ENCODE measurements at places on chromosomes 16 and 17.

DNA sequence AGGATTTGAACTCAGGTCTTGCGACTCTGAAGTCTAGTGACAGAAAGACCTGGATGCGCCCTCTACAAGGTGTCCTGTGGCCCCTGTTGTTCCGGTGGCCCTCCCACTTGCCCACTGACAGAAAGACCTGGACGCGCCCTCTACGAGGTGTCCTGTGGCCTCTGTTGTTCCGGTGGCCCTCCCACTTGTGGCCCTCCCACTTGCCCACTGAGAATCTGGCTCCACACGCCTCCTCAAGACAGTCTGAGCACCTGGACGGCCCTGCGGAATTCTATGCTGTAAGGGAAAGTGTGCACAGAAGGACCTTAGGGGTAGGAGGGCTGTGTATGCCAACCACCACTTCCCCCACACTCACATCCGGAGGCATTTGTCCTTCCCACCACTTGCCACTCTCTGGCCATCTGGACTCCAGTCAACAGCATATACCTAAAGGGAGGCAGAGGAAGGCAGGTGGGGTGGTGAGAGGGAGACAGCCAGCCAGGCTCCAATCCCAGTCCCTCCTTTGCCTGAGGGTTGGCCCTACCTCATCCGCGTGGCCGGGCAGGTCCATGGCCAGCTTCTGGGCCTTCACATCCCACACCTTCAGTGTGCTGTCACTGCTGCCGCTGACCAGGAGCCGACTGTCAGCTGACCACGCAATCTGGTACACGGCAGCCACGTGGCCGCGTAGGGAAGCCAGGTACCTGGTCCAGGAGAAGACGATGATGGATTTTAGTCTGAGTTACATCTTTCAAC, 9.1 kb downstream of the NLE1 start:
- no peak for DNase-seq

GRCh38 chr17:65103896-65104295, 33.3 kb upstream of the RGS9 start:
- DNase-seq, result no peak

DNA sequence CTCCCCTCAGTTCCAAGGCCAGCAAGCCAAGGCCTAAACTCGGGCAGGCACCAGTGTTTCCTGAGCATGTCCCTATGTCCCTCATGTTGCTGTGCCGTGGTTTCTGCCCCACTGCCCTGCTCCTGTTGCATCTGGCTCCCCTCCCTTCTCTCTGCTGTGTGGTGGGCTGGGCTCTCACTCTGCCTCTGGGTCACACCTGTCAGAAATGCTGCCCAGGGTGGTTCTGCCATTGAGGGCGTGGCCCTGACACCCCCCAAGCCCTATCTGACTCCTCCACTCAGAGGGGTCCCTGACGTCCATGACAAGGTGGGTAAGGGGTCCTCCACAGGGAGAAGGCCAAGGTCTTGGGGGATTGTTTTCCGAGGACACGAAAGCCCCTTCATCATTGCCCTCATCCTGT, 9.2 kb upstream of the ITGA3 start:
- DNase-seq, result no peak

GRCh38 chr16:81649561-81650184, 129.4 kb upstream of the PLCG2 start:
- DNase-seq, result peak; percentile 27

- DNase-seq, result no peak
Measured at GRCh38 chr17:13484020-13484419, 117.7 kb downstream of the HS3ST3A1 start.

DNA sequence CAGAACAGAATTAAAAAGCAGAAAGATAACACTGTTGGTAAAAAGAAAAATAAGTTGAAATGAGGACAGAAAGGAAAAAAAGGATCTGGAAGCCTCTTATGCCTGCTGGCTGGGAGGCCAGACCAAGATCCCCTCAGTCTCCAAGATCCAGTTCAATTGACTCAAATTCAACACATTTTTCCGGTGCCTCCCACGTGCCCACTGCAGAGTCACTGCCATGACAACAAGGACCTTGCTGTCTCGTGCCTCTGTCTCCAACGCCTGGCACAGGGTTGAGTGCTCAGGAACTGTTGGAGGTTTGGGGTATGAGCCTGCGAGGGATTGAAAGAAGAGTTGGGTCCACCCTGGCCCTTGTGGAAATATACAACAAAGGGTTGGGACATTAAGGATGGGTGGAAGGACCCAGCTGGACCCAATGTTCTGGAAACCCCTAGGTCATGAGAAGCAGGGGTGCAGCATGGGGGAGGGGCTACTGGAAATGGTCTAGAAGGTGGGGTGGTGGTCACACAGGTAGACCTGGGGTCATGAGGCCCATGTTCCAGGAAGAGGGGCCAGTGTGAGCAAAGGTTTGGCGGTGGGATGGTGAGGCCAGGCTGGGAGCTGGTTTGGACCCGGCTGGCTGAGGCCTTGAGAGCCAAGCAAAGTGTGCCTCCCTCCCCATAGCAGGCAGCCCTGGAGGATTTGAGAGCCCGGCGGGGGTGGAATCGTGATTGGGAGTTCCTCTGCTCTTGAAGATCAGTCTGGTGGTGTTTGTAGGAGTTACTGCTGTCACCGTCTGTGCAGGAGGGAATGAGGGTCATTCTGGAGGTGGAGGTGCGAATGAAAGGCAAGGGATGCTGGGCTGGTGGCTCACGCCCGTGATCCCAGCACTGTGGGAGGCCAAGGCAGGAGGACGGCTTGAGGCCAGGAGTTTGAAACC, 1.3 kb downstream of the IL34 start:
- no peak for DNase-seq

GRCh38 chr16:72739577-72739976, 308.4 kb downstream of the ZFHX3 start:
- peak; percentile 26 for DNase-seq

GRCh38 chr17:4807605-4808377, 839 bp downstream of the PLD2 start:
- DNase-seq, result no peak

- no peak for DNase-seq
Measured at GRCh38 chr16:50809561-50809960, 67.7 kb downstream of the CYLD start.

DNA sequence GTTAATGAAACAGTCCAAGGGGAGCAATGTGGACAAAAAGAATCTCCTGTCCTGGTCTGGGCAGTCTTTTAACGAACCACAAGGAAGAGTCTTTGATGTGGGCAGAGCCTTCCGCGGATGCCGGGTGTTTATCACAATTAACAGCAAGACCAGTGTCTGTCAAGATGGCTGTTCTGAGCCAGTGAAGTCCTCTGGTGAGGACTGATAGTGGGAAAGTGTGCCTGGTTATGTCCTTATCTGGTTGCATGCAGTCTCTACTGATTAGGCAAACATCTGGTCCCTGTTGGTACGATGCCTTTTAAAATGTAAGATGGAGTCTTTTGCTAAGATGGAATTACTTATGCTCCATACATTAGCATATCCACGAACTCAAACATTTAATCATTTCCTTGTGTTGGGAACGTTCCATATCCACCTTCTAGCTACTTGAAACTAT, 88.5 kb downstream of the ZNF18 start:
- no peak for DNase-seq

DNA sequence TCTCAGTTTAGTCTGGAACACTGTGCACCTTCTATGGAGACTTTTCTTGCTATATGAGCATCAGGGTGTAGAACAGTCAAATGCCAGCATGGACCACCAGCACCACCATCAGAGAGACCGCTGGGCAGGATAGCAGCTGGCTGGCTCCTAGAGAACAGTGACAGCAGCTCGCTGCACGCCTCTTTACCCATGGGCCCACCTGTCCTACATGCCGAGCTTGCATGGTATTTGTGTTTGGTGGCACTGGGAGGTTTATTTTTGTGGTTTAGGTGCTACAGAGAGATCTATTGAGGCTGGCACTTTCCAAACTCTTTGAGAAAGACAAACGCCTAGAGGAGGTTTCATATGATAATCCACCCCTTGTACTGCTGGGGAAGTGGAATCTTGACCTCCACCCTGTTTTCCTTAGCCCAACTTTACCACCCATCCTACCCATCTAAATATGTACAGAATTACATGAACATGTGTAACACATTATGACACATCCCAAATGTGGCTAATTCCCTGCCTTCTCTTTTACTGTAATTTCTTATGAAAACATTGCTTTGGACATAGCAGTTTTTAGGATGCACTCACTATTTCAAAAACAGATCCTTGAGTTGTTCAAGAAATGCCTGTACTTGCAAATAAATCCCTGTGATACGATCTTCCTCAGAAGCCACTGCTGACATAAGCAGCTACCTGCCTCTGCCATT, 46.3 kb downstream of the COG7 start:
- no peak for DNase-seq

GRCh38 chr17:8488901-8489300, 53.2 kb downstream of the NDEL1 start:
- peak; percentile 95 for DNase-seq
